ENCODE measurements at places on chromosomes 7 and 10.
A peak's percentile ranks its signal among the peaks of the same experiment; 100 is the strongest.

DNA sequence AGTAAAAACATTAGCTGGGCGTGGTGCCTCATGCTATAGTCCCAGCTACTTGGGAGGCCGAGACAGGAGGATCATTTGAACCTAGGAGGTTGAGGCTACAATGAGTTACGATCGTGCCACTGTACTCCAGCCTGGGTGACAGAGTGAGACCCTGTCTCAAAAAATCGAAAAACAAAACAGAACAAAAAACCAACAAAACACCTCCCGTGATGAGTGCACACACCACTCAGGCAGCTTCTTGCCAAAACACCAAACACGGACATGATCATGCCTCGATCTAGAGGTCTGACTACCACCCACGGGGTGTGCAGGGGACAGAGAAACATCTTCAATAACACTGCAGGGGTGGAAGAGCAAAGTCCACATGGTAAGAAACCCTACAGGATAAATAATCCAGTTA, 44.4 kb downstream of the AMZ1 start:
- no peak for DNase-seq

- no peak for DNase-seq
Measured at GRCh38 chr10:103833731-103834365, 21.5 kb downstream of the SH3PXD2A start.

GRCh38 chr7:7923818-7924217, 44.8 kb upstream of the GLCCI1 start:
- DNase-seq, result no peak

GRCh38 chr10:53808677-53809372, 992.2 kb downstream of the PCDH15 start:
- DNase-seq, result no peak

DNA sequence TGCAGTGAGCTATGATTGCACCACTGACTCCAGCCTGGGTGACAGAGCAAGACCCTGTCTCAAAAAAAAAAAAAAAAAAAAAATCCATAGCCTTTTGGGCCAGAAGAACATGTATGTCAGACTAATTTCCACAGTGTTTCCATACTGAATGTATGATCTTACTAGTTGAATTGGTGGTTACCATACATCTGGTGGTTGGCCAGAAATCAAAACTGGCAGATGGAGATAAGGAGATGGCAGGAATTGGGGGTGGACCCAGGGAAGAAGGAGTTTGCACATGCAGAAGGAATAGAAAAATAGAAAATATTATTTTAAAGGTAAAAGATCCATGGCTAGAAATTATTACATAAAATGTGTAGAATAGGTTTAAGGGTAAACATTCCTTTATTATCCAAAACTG, 3.7 kb upstream of the ATOH7 start:
- no peak for DNase-seq

GRCh38 chr7:26724795-26725194, 139.6 kb downstream of the SKAP2 start:
- no peak for DNase-seq

GRCh38 chr7:46028246-46028645, 107.2 kb upstream of the IGFBP3 start:
- DNase-seq, result no peak

DNA sequence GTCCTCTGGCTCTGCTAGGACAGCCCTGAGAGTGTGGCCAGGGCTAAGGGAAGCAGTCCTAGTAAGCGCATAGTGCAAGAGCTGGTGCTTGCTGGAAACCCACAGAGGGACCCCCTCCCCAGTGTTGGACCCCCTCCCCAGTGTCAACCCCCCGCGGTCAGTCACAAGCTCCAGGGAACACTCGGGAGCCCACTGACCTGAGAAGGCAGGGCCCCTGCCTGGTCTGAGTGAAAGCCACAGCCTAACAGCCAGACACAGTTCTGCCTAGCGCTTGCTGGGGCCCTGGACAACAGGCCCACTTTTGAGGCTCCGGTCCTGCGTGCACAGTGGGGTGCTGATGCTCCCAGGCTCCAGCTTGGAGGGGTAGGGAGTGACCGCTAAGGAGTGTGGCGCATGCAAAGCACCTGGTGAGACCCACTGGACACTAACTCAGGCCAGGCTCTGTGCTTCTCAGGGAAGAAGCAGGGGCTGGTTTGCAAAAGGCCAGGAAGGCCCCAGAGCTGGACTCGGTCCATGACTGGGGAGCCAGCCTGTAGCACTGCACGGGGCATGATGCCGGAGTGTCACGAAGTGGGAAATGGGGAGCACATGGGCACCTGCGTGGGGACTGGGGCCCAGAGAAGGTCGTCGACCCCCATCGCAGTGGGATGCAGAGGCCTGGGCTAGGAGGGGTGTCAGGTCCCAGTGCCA, 175.8 kb upstream of the PPP2R2D start:
- DNase-seq, result no peak

DNA sequence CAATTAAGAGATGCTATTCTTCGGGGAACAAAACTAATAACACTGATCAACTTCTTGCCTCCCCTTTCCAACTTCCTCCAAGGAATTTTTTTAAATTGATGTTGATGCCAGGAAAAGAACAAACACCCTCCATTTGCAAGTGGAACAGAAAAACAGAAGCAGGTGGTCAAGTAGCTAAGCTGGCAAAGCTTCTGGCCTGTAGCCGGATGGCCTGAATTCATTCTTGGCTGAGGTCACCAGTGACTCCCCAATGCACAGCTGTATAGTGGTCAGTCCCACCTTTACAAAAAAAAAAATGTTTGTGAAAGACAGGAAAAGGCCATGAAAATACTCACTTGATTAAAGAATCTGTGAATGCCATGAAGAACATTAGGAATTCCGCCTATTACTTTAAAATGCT, 39.1 kb downstream of the DOCK4 start:
- no peak for DNase-seq

DNA sequence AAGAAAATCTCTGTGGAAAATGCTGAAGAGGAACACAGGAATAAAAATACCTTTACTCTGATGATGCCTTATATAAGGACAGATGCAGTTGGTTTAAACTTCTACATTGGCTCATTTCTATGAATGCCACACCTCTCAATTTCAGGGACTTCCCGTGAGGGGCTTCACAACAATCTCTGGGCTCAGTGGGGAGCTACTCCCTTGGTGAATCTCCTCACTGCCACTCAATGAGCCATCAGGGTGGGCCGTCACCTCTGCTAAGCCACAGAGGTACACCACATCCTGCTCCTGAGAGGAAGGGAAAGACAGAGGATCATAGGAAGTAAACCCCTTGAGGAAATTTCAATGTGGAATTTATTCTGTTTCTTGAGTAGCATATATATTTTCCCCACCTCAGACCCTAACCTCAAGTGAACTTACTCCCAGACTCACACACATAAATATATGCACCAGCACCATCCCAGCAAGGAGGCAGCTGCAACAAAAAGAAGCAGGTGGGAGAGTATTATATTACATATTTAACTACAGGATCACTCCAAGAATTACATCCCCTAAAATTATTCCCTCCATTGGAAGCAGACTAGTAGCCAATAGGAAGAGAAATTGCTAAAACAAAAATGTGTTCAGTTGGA, 63.3 kb upstream of the PRSS1 start:
- DNase-seq, result no peak

DNA sequence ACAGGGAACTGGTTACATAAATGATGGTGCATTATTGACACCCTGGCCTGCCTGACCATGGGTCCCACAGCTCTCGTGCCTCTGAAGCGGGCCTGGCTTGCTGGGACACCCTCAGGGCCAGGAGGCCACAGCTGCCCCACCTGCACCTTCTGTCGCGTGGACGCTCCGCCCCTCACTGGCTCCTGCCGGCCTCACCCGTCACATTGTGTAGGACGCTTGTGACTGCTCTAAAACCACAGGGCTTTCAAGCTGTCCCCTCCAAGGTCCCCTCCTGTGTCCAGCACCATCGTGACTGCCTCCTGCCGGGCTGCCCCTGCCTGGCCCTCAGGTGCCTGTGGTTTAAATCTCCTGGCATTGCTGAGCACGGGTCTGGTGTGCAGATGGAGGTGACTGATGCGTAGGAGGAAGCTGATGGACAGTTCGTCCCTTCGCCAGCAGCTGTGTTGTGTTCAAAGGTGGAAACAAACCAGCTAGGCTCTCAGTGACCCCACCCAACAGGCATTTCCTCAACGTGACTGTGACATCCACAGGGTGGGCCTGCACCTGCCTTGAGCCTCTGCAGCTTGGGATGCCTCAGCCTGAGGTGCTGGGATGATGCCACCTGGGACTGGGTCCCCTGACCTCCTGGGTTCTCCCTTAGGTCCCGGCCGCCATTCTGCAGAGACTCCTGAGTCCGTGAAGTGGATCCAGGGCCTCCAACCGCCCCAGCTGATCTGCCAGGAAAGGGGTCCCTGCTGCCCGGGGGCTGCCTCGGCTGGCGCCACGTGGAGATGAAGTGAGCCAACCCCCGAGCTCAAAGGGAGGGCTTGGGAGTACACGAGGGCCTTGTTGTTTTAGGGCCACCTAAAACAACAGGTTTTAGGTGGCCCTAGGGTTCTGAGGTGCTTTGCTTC, 148.5 kb downstream of the WDR37 start:
- DNase-seq, result no peak

DNA sequence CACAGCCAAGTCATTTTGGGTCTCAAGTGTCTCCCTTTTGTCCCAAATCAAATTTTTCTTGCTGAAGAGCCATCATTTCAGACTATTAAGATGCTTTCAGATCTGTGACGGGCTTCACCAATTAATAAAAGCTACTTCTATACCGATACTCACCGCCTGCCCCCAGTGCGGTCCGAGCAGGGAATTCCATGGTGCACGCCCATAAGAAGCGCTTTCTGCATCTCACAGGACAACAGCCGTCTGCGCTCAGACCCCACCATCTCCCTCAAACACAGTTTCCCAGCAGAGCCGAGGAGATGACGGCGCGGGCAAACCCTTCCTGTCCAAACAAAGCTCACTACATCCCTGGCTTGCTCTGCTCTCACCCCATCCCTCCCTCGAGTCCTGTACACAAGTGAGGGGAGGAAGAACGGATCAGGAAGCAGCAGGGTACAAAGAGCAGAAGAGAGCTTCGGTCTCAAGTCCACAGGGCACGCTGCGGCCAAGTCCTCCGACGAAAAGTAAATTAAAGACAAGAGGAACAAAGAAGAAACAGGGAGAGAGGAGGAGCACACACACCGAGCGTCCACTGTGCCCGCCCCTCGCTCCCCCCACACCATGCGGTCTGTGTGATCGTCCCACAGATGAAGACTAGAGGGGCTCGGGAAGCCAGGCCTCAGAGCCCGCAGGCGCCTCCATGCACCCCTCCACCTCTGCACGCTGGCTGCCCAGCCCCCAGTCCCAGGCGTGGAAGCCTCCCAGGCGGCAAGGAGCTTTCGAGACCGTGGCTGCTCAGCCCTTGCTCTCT, 121.9 kb downstream of the MAD1L1 start:
- DNase-seq, result no peak

DNA sequence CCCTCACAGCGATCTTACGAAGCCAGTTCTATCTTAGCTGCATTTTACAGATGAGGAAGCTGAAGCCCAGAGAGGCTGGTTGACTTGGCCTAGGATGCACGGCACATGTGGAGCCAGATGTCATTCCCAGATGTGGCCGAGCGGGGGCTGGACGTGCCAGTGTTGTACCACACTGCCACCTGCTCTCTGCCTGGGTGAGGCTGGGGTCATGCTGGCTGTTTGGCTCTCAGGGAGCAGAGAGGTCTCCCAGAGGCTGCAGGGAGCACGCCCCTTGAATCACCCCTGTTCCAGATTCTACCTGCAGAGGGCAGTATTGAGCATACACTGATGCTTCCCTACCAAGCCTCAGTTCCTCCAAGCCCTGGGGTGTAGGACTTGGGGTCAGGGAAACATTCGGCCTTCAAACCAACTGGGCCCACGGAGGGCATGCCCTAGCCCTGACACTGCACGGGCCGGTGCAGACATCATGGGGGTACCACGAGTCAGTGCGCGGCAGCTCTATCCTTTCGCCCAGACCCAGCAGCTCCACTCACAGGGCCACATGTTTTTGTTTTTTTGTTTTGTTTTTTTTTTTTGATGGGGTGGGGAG, 3.8 kb upstream of the GTF2IRD1 start:
- peak; percentile 68 for DNase-seq

DNA sequence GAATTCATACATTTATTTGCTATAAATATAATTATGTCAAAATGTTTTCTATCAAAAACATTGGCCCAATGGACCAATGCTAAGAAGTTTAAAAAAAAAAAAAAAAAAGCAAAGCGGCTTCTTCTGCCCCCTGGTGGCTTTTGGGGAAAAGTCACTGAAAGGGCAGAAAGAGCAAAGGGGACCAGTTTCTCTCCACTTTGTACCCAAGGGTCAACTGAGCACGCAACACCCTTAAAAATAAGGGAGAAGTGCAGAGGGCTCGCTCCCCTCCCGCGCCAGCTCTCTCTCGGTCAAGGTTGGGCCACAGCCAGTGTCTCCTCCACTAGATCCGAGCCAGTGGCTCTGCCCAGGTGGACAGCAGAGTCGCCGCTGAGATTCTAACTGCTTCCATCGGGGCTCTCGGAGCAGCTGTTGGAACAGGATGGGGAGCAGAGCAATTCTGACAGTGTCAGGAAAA, 136.4 kb upstream of the FGFR2 start:
- DNase-seq, result no peak

DNA sequence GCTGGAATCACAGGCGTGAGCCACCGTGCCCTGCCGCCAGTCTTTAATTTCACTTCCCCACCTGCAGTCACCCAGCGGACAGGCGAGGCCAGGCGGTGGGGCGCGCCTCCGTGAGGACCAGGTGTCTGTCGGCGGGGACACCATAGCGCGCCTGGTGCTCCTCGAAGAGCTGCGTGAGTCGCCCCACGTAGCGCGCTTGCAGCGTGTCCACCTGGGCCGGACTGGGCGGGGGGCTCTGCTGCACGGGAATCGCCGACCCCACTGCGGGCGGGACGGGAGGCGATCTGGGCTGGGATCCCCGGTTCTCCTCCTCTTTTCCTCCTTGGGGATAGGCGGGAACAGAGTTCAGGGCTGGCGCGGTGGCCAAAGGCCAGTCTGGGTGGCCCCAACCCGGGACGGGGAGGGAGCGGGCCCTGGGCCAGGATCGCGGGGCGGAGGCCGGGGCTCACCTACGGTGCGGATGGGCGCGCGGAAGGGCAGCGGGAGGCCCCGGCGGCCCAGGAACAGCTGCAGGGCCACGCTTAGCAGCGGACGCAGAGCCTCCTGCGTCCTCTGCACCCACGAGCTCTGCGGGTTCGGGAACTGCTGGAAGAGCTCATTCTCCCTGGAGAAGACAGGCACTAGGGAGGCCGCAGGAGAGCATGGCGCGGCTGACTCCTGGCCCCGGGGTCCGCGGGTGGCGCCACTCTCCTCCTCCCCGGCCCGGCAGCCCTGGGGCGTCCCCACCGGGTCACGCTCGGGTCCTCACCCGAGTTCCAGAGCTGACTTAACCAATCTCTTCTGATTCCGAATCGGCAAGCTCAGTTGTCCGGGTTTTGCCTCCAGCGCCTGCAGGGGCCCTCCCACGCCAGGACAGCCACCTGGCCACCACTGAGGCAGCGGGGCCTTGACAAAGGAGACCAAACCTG, 1.1 kb upstream of the MOGAT3 start:
- no peak for DNase-seq

GRCh38 chr10:108095932-108096925, 931.7 kb upstream of the SORCS1 start:
- no peak for DNase-seq

DNA sequence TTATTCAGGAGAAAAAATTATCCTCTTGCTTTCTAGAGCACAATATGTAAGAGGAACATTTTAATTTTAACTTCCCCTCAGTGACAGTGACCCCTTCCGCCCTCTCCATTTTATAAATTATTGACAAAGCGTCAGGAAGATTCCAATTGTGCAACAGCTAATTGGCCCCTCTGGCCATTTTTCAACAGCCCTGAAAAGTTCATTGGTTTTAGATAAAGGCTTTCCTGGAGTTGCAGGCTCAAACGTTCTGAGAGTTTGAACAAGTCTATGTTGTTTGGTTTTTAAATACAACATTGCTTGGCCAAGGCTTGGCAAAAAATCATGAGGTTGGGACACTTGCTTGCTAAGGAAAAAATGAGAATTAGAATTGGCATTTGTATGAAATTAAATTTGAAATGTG, 422.2 kb upstream of the ANKRD30A start:
- DNase-seq, result no peak
